ENCODE measurements at places on chromosomes 11 and 22. TPM values are rescaled to one million over a fixed set of nuclear protein-coding genes. Genes with fewer than 3 reads are reported as not detected.

GRCh38 chr11:59545179-59546020 is 34.1 kb downstream of the OR4D9 start:
- peak overlapping the region; percentile 50 for H3K4me3 ChIP-seq
- no peaks in the 10 kb centered on the region for H3K36me3 ChIP-seq
- H3K27ac ChIP-seq, result peak overlapping the region; percentile 75
- no peaks in the 10 kb centered on the region for H3K27me3 ChIP-seq

- no peak overlapping the region for H3K27ac ChIP-seq
- H3K4me1 ChIP-seq, result no peaks in the 10 kb centered on the region
- H3K4me3 ChIP-seq, result no peak overlapping the region
- no peaks in the 10 kb centered on the region for H3K36me3 ChIP-seq
- H3K27me3 ChIP-seq, result no peaks in the 10 kb centered on the region
Observed at GRCh38 chr22:18035751-18036150, 11.4 kb upstream of the MICAL3 start.

- H3K4me3 ChIP-seq, result no peak overlapping the region
- H3K27ac ChIP-seq, result no peak overlapping the region
- H3K4me1 ChIP-seq, result no peaks in the 10 kb centered on the region
- H3K36me3 ChIP-seq, result no peaks in the 10 kb centered on the region
Observed at GRCh38 chr11:45037434-45038005, 86.8 kb upstream of the TP53I11 start.

ANO5 gene
- 1.7 TPM for total RNA-seq
